ENCODE measurements at places on chromosomes 12 and 14. TPM values are rescaled to one million over a fixed set of nuclear protein-coding genes. Genes with fewer than 3 reads are reported as not detected.

Gene PKP2
- not detected for total RNA-seq

Gene KANSL2
- 40.3 TPM for total RNA-seq

Gene AQP2
- not detected for total RNA-seq

GRCh38 chr12:50579757-50580267, 75.0 kb downstream of the DIP2B start:
- DNase-seq = no peak
- no peaks in the 10 kb centered on the region for H3K27me3 ChIP-seq
- peaks cover 5% of the 10 kb centered on the region for H3K4me1 ChIP-seq
- no peaks in the 10 kb centered on the region for H3K36me3 ChIP-seq
- no peak overlapping the region for H3K4me3 ChIP-seq

DNA sequence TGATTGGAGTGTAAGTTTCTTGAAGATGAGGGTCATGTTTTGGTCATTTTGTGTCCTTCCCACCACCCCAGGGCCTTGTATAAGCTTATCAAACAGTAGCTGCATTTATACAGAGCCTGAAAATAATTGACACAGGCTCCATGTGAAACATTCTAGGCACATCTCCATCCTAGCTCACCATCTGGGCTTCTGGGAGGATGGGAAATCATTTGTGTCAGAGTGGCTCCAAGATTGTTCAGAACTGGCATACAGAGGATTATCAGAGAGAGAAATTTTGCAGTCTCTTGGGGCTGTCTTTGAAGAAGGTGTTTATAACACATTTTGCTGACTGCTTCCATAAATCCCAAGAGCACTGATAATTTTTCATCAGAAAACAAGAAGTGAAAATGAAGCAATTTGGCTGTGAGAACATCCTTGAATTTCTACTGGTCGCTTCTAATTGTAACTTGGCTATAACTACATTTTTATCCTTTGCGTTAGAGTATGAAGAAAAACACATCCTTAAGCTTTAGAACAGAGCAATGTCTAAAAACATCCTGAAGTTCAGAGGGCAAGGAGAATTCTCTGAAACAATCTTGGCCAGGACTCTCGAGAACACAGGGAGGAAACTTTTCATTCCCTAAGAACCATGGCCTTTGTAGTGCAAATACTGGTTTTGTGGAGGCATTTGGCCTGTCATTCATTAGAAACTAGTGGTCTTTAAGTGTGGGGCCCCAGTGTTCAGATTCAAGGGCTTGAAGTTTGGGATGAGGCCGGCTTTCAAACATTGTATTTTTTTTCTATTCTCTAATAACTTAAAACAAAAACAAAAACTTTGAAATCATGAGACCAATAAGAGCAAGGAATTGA, 151.1 kb downstream of the DACT1 start:
- no peaks in the 10 kb centered on the region for H3K4me1 ChIP-seq
- no peak overlapping the region for H3K27ac ChIP-seq
- DNase-seq = no peak
- no peaks in the 10 kb centered on the region for H3K36me3 ChIP-seq
- H3K4me3 ChIP-seq = no peak overlapping the region

DNA sequence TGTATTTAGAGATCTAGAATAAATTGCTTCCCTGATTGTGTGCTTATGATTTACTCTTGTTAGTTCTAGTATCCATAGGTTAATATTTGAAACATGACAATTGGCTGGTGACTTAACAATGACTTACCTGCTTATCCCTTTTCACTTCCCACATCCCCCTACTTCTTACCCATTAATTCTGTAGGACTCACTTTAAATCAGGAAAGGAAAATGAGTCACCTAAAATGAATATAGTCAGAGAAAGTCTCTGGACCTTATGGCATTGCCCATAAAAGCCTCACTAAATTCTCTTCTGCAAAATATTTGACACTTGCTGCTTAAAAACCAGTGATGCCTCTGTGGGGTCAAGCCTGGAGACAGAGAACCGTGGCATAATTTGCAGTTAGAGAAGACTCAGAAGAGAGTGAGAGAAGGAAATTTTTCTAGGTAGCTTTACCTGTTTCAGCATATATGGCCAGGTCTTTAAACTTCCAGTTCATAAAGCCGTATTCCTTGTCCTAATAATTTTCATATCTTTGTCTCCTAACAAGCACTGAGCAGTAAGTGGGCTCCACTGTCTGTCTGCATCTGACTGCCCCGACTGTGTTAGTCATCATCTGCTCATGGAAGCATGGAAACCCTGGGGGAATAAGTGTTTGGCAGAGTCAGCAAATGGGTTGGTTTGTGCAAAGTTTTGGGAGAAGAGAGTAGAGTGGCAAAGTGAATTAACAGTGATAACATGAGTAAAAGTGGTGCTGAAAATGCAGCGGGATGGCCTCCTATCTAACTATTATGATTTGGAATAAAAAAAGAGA, 294.4 kb downstream of the AKAP6 start:
- no peaks in the 10 kb centered on the region for H3K4me1 ChIP-seq
- no peaks in the 10 kb centered on the region for H3K36me3 ChIP-seq
- H3K27me3 ChIP-seq = peaks cover 2% of the 10 kb centered on the region
- DNase-seq = no peak
- H3K4me3 ChIP-seq = no peak overlapping the region

DNA sequence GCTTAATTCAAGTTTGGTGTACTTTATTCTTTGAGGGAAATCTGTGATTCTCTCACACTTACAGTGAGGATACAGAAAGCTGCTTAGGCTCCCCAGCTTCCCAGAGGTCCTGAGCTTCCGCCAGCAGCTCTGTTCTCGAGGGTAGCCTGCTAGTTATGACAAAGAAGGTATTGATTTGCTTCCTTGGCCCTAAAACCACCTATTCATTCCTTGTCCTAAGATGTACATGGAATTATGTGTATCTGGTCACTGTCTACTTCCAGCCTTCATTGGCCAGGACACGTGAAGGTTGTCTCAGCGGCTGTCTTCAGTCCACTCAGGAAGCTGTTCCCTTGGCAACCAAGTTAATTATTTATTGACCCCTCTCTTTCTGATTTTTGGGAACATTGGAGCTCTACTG, 55.7 kb downstream of the GALNT8 start:
- H3K4me3 ChIP-seq = no peak overlapping the region
- H3K36me3 ChIP-seq = no peaks in the 10 kb centered on the region
- H3K27ac ChIP-seq = no peak overlapping the region
- no peak for DNase-seq
- peaks cover 23% of the 10 kb centered on the region for H3K27me3 ChIP-seq
- H3K4me1 ChIP-seq = no peaks in the 10 kb centered on the region

- H3K27me3 ChIP-seq = peaks cover 16% of the 10 kb centered on the region
- H3K27ac ChIP-seq = no peak overlapping the region
- no peaks in the 10 kb centered on the region for H3K4me1 ChIP-seq
- no peak for DNase-seq
- no peak overlapping the region for H3K4me3 ChIP-seq
Observed at GRCh38 chr12:63764481-63764880, 15.2 kb upstream of the RXYLT1 start.

DNA sequence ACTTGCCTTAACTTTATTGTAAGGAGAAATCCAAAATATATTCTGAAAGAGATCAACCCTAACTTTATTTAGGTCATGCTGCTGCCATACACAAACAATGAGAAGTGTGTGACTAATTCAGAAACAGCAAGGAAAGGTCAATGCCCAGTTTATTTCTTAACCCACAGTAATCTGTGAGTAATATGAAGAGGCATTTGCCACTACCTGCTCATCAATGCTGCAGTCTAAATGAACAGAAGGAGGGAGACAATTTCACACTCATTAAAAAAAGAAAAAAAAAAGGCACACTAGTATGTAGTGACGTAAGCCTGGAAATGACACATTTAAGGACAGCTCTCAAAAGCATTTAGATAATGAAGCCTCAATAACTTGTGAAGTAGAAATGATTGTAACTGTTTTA, 90.5 kb upstream of the FOXN3 start:
- no peak for DNase-seq
- peaks cover 79% of the 10 kb centered on the region for H3K4me1 ChIP-seq
- H3K4me3 ChIP-seq = no peak overlapping the region
- peaks cover 31% of the 10 kb centered on the region for H3K36me3 ChIP-seq

GRCh38 chr12:108162207-108162606, 33.1 kb downstream of the WSCD2 start:
- H3K27ac ChIP-seq = no peak overlapping the region
- H3K36me3 ChIP-seq = no peaks in the 10 kb centered on the region
- peaks cover 5% of the 10 kb centered on the region for H3K27me3 ChIP-seq
- DNase-seq = no peak
- no peak overlapping the region for H3K4me3 ChIP-seq

Data from activated CD4-positive, alpha-beta memory T cell treated with anti-CD3 and anti-CD28 coated beads, Interleukin-2, amount 10 ng/mL, durations not matched to agents 7 days and 5 days (primary cell).